ENCODE measurements at places on chromosomes 3 and 15. TPM values are rescaled to one million over a fixed set of nuclear protein-coding genes. Genes with fewer than 3 reads are reported as not detected.

AHSG gene
- total RNA-seq = not detected

CHRNA7 gene
- 2.1 TPM for total RNA-seq

PATL2 gene
- total RNA-seq = not detected

SLC9C1 gene
- total RNA-seq = not detected

PLA1A gene
- total RNA-seq = not detected

SLC12A1 gene
- not detected for total RNA-seq

Data from esophagus squamous epithelium (tissue), 5 donors.